Kidney (tissue), 22 donors: ENCODE measurements at places on chromosomes 4 and X.
A peak's percentile ranks its signal among the peaks of the same experiment; 100 is the strongest.

- no peak overlapping the region for H3K27ac ChIP-seq
- H3K4me1 ChIP-seq, result no peaks in the 10 kb centered on the region
- no peaks in the 10 kb centered on the region for H3K27me3 ChIP-seq
- H3K36me3 ChIP-seq, result no peaks in the 10 kb centered on the region
Measured at GRCh38 chrX:151921292-151921691, 8.6 kb downstream of the MAGEA4 start.

GRCh38 chrX:27915617-27916016 lies 65.6 kb downstream of the DCAF8L1 start:
- H3K36me3 ChIP-seq, result no peaks in the 10 kb centered on the region
- no peaks in the 10 kb centered on the region for H3K4me1 ChIP-seq
- H3K27me3 ChIP-seq, result no peaks in the 10 kb centered on the region
- H3K27ac ChIP-seq, result no peak overlapping the region
- H3K4me3 ChIP-seq, result no peak overlapping the region

- peaks cover 2% of the 10 kb centered on the region for H3K4me1 ChIP-seq
- DNase-seq, result peak; percentile 86
- H3K27me3 ChIP-seq, result no peaks in the 10 kb centered on the region
- H3K36me3 ChIP-seq, result no peaks in the 10 kb centered on the region
Measured at GRCh38 chr4:5722328-5722727, 11.3 kb downstream of the EVC start.

DNA sequence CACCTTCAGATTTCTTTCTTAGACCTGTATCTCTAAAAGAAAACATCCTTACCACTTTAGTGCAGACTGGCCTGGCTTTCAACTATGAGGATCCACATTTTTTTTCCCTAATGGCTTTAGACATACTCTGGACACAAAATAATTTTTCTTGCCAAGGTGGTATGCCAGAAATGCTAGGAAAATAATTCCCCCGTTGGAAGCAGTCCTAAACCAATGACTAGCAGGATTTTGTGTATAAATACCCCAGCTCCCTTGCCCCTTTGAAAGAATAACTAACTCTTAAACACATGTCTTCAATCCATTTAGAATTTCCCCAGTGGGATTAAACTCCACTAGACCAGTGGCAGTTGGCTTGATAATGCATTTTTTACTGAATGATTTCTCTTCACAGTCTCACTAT lies 500.5 kb upstream of the FTHL17 start:
- no peaks in the 10 kb centered on the region for H3K36me3 ChIP-seq
- no peak overlapping the region for H3K27ac ChIP-seq
- no peaks in the 10 kb centered on the region for H3K27me3 ChIP-seq
- DNase-seq, result no peak
- no peak overlapping the region for H3K4me3 ChIP-seq

DNA sequence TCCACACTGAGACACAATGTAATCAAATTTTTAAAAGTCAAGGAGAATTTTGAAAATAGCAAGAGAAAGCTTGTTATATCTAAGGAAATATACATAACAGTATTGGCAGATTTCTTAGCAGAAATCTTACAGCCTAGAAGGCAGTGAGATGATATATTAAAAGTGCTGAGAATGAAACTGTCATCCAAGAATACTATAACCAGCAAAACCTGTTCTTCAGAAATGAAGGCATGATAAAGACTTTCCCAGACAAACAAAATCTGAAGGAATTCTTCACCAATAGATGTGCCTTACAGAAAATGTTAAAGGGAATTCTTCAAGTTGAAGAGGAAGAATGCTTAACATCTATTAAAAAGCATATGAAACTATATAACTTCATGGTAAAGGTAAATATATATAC lies 73.6 kb downstream of the CPEB2 start:
- no peak overlapping the region for H3K27ac ChIP-seq
- H3K36me3 ChIP-seq, result no peaks in the 10 kb centered on the region
- no peaks in the 10 kb centered on the region for H3K4me1 ChIP-seq
- no peak for DNase-seq

- no peak overlapping the region for H3K4me3 ChIP-seq
- no peak overlapping the region for H3K27ac ChIP-seq
- DNase-seq, result no peak
Measured at GRCh38 chrX:107603429-107604159, 24.7 kb upstream of the PRPS1 start.
